ENCODE measurements at places on chromosomes 7 and 10. TPM values are rescaled to one million over a fixed set of nuclear protein-coding genes. Genes with fewer than 3 reads are reported as not detected.
A peak's percentile ranks its signal among the peaks of the same experiment; 100 is the strongest.

SLC37A3 gene
- total RNA-seq = 50.3 TPM

DNA sequence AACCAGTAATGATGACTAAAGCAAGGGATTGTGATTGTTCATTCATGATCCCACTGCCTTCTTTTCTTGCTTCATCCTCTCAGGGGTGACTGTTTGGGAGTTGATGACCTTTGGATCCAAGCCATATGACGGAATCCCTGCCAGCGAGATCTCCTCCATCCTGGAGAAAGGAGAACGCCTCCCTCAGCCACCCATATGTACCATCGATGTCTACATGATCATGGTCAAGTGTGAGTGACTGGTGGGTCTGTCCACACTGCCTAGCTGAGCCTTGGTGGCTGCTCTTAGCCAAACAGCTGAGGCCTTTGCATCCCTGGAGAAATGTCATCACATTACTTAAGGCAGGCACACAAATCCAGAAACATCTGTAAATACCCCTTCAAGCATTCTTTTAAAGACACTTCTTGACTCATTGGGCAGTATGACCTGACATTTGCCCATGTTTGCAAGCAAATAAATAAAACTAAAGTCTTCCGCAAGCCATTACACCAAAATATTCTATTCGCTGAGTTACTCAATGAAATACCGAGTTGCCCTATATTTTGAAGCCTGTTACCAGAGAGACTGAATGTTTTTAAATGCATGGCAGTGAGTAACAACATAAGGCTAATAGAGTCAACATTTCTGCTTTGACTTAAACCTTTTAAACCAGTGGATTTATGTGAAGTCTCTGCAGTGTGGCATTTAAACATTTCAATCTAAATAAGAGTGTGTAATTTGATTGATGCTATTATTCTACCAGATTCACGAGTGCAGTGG is 166.3 kb upstream of the LANCL2 start:
- peak; percentile 25 for DNase-seq
- H3K4me1 ChIP-seq = no peaks in the 10 kb centered on the region
- no peak overlapping the region for H3K4me3 ChIP-seq
- H3K27me3 ChIP-seq = no peaks in the 10 kb centered on the region
- peaks cover 35% of the 10 kb centered on the region for H3K36me3 ChIP-seq

GRCh38 chr10:75512203-75512933 is 80.9 kb downstream of the LRMDA start:
- H3K27me3 ChIP-seq = no peaks in the 10 kb centered on the region
- no peak overlapping the region for H3K27ac ChIP-seq
- no peaks in the 10 kb centered on the region for H3K36me3 ChIP-seq
- no peak overlapping the region for H3K4me3 ChIP-seq
- peak; percentile 71 for DNase-seq

DNA sequence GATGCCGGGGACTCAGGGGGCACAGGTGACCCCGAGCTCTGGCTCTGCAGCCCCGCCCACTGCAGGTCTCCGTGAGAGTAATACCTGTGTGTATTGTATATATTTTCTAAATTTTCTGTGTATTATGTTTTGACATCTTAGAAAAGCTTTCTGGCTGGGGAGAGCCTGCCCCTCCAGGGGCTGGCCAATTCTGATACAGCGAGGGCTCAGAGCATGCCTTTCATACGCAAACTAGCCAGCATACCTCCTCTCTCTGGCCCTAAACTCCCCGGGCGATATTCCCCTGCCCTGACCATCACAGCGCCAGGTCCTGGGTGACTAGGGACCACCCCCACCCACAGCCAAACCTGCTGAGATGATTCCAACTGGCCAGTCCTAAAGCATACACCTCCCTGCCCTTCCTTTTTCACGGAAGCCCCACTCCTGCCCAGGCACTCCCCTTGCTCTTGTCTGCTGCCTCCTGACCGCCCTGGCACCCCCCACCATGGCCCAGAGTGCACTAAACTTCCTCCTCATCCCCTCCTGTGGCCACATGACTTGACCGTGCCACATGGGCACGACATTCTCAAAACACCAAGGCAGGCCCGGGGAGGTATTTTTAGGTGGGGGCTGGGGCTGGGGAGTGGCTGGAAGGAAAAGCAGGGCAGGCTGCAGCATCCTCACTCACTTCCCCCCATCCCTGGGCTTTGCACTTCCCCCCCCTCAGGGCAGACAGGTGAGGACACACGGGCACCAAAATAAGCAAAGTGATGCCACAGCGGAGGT is 61.5 kb downstream of the INSIG1 start:
- no peaks in the 10 kb centered on the region for H3K36me3 ChIP-seq
- H3K27ac ChIP-seq = no peak overlapping the region
- H3K4me1 ChIP-seq = no peaks in the 10 kb centered on the region
- H3K4me3 ChIP-seq = no peak overlapping the region
- DNase-seq = no peak

- H3K36me3 ChIP-seq = no peaks in the 10 kb centered on the region
- H3K4me3 ChIP-seq = no peak overlapping the region
- H3K27me3 ChIP-seq = no peaks in the 10 kb centered on the region
- no peak for DNase-seq
- no peaks in the 10 kb centered on the region for H3K4me1 ChIP-seq
These were observed 761.9 kb downstream of the TYW1 start for GRCh38 chr7:67758551-67758950.

IRF5 gene
- 27.1 TPM for total RNA-seq

GRCh38 chr10:36507715-36508114 is 617.7 kb upstream of the ANKRD30A start:
- H3K36me3 ChIP-seq = no peaks in the 10 kb centered on the region
- no peaks in the 10 kb centered on the region for H3K4me1 ChIP-seq
- H3K4me3 ChIP-seq = no peak overlapping the region
- H3K27ac ChIP-seq = no peak overlapping the region
- DNase-seq = no peak
- H3K27me3 ChIP-seq = no peaks in the 10 kb centered on the region

CRTAC1 gene
- total RNA-seq = 6.1 TPM

GRCh38 chr10:1156921-1157614 is 100.9 kb downstream of the WDR37 start:
- H3K27ac ChIP-seq = no peak overlapping the region
- DNase-seq = no peak
- no peak overlapping the region for H3K4me3 ChIP-seq
- H3K36me3 ChIP-seq = no peaks in the 10 kb centered on the region

PKD1L1 gene
- 0.82 TPM for total RNA-seq

PLEKHA8 gene
- 8.5 TPM for total RNA-seq

SPDYE2B gene
- not detected for total RNA-seq

DNA sequence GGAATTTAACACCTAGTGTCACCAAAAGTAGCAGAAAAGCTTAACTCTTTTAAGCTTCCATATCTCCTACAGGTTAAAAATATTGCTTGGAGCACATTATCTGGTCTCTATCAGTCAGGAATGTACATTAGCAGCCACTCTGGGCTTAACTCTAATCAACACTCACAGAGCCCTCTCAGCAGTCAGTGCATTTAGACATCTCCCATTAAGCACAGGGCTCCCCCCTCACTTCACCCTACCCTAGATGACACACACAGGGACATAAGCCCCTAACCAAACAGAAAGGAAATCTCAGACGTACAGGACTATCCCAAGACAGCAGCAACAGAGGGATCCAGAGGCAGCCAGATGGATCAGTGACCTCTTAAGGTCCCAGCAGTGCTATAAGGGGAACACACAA is 26.4 kb downstream of the FBXW4 start:
- peaks cover 43% of the 10 kb centered on the region for H3K36me3 ChIP-seq

- no peak overlapping the region for H3K4me3 ChIP-seq
- no peaks in the 10 kb centered on the region for H3K36me3 ChIP-seq
- H3K4me1 ChIP-seq = no peaks in the 10 kb centered on the region
- H3K27ac ChIP-seq = no peak overlapping the region
- no peaks in the 10 kb centered on the region for H3K27me3 ChIP-seq
These were observed 18.6 kb upstream of the DNAJB6 start for GRCh38 chr7:157318015-157318706.

DNA sequence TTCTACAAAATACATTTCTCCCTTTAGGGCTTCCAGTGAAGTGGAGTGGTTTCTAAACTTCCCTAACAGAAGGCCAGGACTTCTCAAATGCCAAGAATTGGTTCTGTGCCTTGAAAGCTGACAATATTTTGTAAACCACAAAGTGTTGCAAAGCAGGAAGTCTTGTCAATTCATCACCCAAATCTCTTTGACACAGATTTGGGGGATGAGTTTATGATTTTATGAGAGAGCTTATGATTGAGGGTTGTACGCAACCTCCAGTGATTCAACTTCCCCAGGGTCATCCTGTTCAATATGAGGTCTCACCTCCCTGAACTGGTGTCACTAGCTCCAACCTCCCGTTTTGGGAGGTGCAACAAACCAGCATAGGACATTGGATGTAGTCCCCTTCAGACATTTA is 83.7 kb downstream of the PRLHR start:
- no peak overlapping the region for H3K4me3 ChIP-seq
- H3K36me3 ChIP-seq = no peaks in the 10 kb centered on the region
- DNase-seq = no peak

RNF148 gene
- total RNA-seq = 2.2 TPM

- no peaks in the 10 kb centered on the region for H3K4me1 ChIP-seq
- H3K36me3 ChIP-seq = no peaks in the 10 kb centered on the region
- H3K27ac ChIP-seq = no peak overlapping the region
- H3K4me3 ChIP-seq = no peak overlapping the region
These were observed 350.9 kb downstream of the ANKRD30A start for GRCh38 chr10:37476285-37476684.

- DNase-seq = no peak
- H3K4me3 ChIP-seq = no peak overlapping the region
- no peaks in the 10 kb centered on the region for H3K4me1 ChIP-seq
- no peaks in the 10 kb centered on the region for H3K36me3 ChIP-seq
These were observed 21.7 kb upstream of the GALNTL5 start for GRCh38 chr7:151934584-151934983.

DNA sequence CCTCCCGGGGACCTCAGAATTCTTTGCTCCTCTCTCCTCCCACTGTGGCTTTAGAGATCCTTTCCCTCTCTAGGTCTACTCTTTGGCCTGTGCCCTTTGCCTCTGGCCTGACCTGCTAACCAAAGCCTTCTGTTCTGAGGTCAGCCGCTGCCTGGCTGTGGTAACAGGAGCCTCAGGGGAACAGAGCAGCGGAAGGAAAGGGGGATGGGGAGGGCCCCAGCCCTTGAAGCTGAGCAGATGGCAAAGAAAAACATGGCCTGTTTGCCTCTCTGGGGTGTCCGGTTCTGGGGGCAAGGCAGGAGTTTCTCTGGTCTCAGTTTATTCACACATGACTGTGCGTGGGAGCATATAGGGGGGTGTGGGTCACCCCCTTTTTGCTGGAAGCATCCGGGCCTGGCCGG is 28.2 kb downstream of the COL26A1 start:
- H3K4me3 ChIP-seq = no peak overlapping the region
- H3K4me1 ChIP-seq = no peaks in the 10 kb centered on the region
- no peaks in the 10 kb centered on the region for H3K36me3 ChIP-seq
- DNase-seq = peak; percentile 82
- H3K27me3 ChIP-seq = no peaks in the 10 kb centered on the region
- no peak overlapping the region for H3K27ac ChIP-seq

CDC14C gene
- not detected for total RNA-seq

DNA sequence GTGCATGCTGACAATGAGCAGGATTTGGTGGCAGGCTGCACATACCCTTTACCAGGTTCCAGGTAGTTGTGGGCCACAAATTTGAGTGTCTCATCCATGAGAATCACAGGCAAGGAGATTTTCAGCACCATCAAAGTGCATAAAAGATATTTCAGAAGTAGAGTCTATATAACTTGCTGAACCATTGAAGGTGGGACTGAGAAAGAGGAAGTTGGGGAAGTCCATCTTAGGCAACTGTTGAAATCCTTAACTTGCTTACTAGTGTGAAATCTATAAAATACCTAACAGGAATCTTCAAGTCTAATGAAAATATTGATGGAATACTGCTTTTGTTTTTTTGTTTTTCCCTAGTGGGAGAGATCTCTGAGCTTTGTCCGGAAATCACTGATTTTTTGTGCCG is 325.1 kb upstream of the PLXDC2 start:
- no peak overlapping the region for H3K4me3 ChIP-seq
- no peak for DNase-seq
- no peaks in the 10 kb centered on the region for H3K36me3 ChIP-seq
- H3K27me3 ChIP-seq = no peaks in the 10 kb centered on the region

CHPF2 gene
- 45.2 TPM for total RNA-seq

DNA sequence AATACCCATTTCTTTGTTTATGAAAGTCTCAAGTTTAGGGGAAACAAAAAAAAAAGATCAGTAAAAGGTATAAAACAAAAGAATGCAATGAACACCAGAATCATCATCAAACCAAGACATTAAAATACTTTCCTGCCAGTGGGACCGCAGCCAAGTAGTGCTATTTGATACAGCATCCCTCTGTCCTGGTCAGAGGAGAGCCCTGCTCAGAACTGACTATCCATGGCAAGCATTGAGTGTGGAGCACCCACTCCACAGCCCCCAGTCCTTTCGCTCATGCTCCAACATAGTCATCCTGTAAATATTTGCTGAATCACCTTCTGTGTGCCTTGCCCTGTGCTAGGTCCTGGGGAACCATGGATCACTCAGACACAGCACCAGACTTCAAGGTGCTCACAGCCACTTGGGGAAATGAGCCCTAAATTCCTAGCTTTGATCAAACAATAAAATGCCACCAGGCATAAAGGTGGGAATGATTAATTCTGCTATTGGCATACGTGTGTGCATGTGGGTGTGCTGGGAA is 213.6 kb upstream of the TBX20 start:
- H3K27me3 ChIP-seq = no peaks in the 10 kb centered on the region
- no peak overlapping the region for H3K27ac ChIP-seq
- H3K36me3 ChIP-seq = no peaks in the 10 kb centered on the region
- H3K4me3 ChIP-seq = no peak overlapping the region
- no peak for DNase-seq

- H3K27me3 ChIP-seq = no peaks in the 10 kb centered on the region
- H3K4me1 ChIP-seq = no peaks in the 10 kb centered on the region
- H3K36me3 ChIP-seq = no peaks in the 10 kb centered on the region
- DNase-seq = no peak
These were observed 69.5 kb downstream of the NPSR1 start for GRCh38 chr7:34727464-34727995.

MSMB gene
- total RNA-seq = not detected

DNA sequence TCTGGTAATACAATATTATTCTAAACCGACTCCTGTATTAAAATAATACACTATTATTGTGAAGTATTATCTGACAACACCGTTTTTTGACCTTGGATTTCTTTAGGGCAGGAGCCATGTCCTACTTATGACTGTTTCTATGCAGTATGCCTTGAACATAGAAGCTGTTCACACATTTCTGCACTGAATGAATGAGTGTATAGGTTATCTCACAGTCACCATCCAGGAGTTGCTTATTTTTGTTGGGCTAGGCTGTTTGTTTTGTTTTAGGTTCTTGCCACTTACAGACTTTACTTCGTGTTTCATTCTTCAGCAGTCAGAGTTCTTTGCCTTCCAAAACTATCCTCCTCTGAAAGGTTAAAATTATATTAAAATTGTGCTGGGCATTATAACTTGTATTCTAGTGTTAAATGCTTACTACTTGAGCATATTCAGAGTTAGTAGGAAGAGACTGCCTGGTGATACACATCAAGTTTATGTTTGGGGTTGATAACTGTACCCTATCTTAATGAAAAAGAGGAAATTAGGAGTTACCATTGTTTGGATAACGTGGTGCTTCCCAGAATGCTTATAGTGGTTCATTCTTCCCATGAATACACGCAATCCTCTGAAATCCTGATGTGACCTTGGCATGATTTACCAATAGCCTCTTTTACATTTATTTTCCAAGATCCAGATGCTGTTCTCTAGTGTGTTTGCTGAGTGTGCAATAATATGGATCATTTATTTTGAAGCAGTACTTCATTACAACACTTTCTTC is 1.7 kb downstream of the RALA start:
- no peaks in the 10 kb centered on the region for H3K27me3 ChIP-seq
- H3K4me3 ChIP-seq = no peak overlapping the region

GRID2IP gene
- 0.76 TPM for total RNA-seq

DRGX gene
- total RNA-seq = not detected

GRCh38 chr7:24734306-24734705 is 23.0 kb downstream of the GSDME start:
- no peak overlapping the region for H3K27ac ChIP-seq
- H3K4me1 ChIP-seq = peaks cover under 1% of the 10 kb centered on the region
- H3K4me3 ChIP-seq = no peak overlapping the region
- no peak for DNase-seq

TFEC gene
- 14.4 TPM for total RNA-seq
